Body of pancreas (tissue), 4 donors: ENCODE measurements at places on chromosomes 3 and 15.

DNA sequence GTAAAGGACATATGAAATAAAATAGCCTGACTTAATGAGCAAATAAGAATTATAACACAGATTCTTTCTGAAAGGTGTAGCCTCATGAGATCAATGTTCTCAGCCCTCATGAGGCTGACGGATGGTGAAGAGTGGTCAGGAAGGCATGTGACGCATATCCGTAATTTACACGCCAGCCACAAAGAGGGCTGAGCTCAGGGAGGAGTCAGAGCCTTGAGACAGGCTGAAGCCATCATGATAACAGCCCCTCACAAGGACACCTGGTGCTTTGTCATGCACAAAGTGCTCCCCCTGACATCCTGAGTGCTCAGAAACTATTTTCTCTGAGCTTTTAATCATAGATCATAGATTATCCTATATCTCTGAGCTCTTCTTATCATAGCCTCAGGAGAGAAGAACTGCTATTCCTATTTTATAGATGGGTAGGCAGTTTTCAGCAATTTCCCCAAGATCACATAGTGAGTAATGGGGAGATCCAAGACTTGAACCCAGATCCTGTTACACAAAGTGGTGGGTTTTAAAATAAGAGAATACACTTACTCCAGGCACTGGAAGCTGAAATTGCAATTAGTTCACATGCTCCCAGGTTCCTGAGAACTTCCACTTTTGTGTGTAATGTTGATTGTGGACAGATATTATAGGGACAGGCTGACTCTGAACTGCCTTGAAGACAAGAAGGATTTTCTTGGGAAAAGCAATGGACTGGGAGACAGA, 267.1 kb downstream of the RPLP1 start:
- H3K4me3 ChIP-seq: no peak overlapping the region
- H3K27ac ChIP-seq: no peak overlapping the region
- H3K27me3 ChIP-seq: no peaks in the 10 kb centered on the region
- H3K4me1 ChIP-seq: no peaks in the 10 kb centered on the region
- no peaks in the 10 kb centered on the region for H3K36me3 ChIP-seq

DNA sequence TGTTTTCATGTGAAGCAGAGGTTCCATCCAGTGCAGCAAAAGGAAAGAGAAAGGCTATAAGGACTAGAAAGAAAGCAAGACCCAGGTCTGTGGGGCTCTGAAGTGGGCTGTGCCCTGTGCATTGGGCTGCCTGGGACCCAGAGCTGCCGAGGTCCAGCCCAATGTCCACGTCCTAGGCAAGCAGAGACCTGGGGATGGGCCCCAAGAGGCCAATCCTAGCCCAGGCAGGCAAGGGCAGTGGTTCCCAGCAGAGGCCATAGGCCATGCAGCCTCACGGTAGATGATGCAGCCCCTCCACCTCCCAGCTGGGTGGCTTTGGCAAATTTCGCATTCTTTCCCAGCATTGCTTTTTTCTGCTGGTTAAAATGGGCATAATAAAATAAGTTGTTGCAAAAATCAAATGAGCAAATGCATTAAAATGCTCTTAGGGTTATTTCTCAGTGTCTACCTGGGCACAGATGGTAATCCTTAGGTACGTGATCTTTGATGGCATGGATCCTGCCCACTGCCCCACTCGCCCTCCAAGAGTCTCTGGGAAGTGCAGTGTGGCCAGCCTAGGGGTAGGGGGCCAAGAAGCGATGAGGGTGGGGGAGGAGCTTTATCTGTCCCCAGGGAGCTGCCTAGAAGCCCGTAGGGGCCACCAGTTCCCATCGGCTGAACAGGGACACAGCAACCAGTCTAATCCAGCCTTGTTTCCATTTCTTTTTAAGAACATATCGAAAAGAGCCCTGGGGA, 22.3 kb upstream of the GP9 start:
- H3K4me3 ChIP-seq: no peak overlapping the region
- H3K27ac ChIP-seq: no peak overlapping the region
- no peaks in the 10 kb centered on the region for H3K27me3 ChIP-seq
- no peak for DNase-seq

DNA sequence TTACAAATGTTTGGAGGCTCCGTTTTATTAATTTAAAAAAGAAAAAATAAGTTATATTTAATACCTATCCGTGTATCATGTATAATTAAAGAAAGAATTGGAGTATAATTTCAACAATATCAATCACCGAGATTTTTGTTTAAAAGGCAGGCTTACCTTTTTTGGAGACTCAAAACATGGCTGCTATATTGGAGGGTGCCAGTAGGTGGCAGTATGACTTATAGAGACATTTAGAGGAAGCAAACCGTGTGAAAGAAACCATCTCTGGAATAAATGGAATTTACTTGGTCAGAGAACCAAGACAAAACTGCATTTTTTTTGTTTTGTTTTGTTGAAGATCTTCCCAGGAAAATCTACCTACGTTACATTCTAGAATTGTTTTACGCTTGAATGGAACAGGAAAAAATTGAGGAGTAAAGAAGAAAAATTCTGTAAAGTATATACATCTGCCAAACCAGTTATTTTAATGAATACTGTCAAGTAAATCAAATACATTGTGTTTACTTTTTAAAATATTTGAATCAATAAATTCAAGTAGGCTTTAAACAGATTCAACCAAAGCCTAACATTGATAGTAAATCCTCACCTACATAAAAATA, 802.6 kb upstream of the ALCAM start:
- H3K27ac ChIP-seq: no peak overlapping the region
- H3K4me3 ChIP-seq: no peak overlapping the region
- H3K27me3 ChIP-seq: no peaks in the 10 kb centered on the region
- peak; percentile 50 for DNase-seq

- no peaks in the 10 kb centered on the region for H3K27me3 ChIP-seq
- H3K36me3 ChIP-seq: no peaks in the 10 kb centered on the region
- H3K27ac ChIP-seq: no peak overlapping the region
- peak; percentile 80 for DNase-seq
- no peaks in the 10 kb centered on the region for H3K4me1 ChIP-seq
- no peak overlapping the region for H3K4me3 ChIP-seq
These were observed 10.5 kb upstream of the SLITRK3 start for GRCh38 chr3:165206454-165207266.

DNA sequence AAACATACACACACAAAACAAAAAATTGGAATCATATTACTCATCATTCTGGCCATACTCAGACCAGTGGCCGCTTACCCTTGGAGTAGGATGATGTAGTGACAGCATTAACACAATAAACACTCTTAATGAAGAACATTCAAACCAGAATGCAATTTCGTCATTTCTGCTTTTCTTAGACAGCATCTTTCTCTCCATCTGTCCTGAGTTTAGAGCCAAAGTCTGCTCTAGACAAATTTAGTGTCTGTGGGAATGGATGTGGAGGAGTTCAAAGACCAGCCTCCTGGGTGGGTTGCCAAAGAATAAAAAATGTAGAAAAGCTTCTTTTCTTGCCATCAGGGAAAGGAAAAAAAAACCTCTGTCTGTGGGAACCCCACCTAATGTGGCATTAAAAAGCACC, 212.4 kb upstream of the POU1F1 start:
- H3K36me3 ChIP-seq: no peaks in the 10 kb centered on the region
- no peaks in the 10 kb centered on the region for H3K4me1 ChIP-seq
- no peak overlapping the region for H3K27ac ChIP-seq
- no peaks in the 10 kb centered on the region for H3K27me3 ChIP-seq

GRCh38 chr3:123082370-123083065, 15.7 kb downstream of the PDIA5 start:
- H3K27ac ChIP-seq: no peak overlapping the region
- peaks cover 64% of the 10 kb centered on the region for H3K4me1 ChIP-seq
- no peaks in the 10 kb centered on the region for H3K27me3 ChIP-seq

- H3K36me3 ChIP-seq: no peaks in the 10 kb centered on the region
- DNase-seq: no peak
- no peak overlapping the region for H3K27ac ChIP-seq
- H3K4me3 ChIP-seq: no peak overlapping the region
These were observed 65.1 kb downstream of the MEGF11 start for GRCh38 chr15:66188464-66188863.

DNA sequence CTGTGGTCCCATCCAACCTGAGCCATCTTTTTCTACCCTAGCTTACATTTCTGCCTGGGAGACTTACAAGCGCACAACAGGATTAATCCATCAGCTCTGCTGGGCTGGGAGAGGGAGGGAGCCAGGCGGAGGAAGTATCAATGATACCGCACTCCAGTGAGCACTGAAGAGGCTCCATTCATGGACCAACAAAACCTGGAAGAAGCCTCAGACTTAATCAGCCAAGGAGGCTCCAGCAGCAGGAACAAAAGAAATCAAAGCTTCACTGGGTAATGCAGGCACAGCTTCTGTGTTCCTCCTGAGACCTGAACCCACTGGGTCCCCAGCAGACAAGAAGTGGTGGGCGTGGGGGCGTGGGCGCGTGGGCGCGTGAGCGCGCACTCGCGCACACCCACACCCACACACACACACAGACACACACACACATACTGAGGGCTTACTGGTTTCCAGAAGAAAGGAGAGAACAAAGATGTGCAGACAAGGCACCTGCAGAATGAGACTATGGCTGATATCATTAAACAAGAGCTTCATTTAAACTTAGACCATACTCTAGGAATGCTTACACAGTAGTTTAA, 87.0 kb upstream of the BOC start:
- no peaks in the 10 kb centered on the region for H3K36me3 ChIP-seq
- H3K4me3 ChIP-seq: no peak overlapping the region
- H3K27me3 ChIP-seq: no peaks in the 10 kb centered on the region
- no peak overlapping the region for H3K27ac ChIP-seq
- DNase-seq: no peak

- H3K36me3 ChIP-seq: no peaks in the 10 kb centered on the region
- H3K4me1 ChIP-seq: peaks cover 19% of the 10 kb centered on the region
- H3K27me3 ChIP-seq: peaks cover 5% of the 10 kb centered on the region
- no peak for DNase-seq
These were observed 16.2 kb downstream of the PTH1R start for GRCh38 chr3:46893763-46894162.

- H3K27me3 ChIP-seq: no peaks in the 10 kb centered on the region
- H3K36me3 ChIP-seq: no peaks in the 10 kb centered on the region
- no peak overlapping the region for H3K4me3 ChIP-seq
- no peaks in the 10 kb centered on the region for H3K4me1 ChIP-seq
- no peak for DNase-seq
These were observed 273.0 kb downstream of the DIPK2A start for GRCh38 chr3:144244662-144245061.

DNA sequence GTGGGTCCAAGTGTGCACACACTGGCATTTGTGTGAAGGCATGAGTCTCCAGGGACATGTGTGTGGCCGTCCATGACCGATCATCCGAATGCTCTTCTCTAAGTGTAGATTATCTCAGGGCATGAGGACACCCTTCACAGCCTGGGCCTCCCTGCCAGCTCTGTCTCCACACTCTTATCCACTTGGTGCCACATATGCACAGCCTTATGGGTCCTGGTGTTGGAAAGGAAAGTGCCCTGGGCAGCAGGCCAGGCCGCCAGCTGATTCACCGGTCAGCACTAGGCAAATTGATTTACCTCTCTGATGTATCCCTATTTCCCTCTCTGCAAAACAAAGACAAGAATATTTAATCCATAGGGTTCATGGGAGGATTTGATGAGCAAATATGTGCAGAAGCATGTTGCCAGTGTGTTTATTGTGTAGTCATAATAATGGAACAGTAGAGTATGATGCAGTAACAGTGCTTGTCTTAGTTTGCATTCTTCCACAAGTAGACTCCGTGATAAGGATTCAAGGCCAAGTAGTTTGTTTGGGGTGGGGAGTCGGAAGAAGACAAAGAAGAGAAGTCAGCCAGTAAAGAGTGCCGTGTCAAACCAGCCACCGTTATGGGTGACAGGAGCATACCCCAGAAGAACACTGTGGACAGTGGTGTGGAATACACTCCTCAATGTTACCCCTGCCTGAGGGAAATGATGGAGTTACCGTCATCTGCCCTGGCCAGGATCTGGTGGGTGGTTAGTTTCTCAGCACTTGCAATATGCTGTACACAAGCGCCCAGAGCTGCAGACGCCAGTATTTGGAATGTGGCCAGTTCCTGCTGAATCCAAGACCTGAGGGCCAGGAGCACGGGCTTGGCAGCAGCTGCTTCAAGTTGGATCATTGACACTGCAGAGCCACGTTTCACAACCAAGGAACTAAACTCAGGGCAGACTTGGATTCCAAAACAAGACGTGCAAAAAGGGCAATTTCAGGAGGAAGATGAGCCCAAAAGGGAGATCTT, 85.1 kb downstream of the MTHFS start:
- no peak overlapping the region for H3K4me3 ChIP-seq
- no peak overlapping the region for H3K27ac ChIP-seq
- DNase-seq: peak; percentile 90
- H3K27me3 ChIP-seq: no peaks in the 10 kb centered on the region
- H3K36me3 ChIP-seq: no peaks in the 10 kb centered on the region

DNA sequence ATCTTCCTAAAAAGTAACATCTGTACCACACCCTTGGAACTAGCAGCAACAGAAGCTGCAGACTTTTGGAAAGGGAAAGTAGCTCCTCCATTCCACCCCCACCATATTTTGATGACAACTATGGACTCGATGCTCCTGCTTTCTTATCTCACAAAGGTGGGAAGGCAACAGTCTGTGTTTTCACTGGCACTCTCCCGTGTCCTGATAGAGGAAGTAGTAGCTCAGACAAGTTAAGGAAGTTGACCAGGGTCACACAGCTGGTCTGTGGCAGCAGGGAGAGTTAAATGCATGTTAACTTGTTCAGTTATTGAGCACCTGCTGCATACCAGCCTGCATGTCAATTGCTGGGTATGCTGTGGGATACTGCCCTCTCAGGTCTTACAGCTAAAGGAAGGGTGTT, 33.1 kb downstream of the BHLHE40 start:
- H3K27me3 ChIP-seq: no peaks in the 10 kb centered on the region
- H3K36me3 ChIP-seq: no peaks in the 10 kb centered on the region
- H3K4me1 ChIP-seq: peaks cover 25% of the 10 kb centered on the region
- no peak overlapping the region for H3K27ac ChIP-seq

- H3K27me3 ChIP-seq: no peaks in the 10 kb centered on the region
- no peak overlapping the region for H3K4me3 ChIP-seq
- no peaks in the 10 kb centered on the region for H3K36me3 ChIP-seq
- DNase-seq: no peak
These were observed 3.3 kb upstream of the RAB8B start for GRCh38 chr15:63186065-63186464.

DNA sequence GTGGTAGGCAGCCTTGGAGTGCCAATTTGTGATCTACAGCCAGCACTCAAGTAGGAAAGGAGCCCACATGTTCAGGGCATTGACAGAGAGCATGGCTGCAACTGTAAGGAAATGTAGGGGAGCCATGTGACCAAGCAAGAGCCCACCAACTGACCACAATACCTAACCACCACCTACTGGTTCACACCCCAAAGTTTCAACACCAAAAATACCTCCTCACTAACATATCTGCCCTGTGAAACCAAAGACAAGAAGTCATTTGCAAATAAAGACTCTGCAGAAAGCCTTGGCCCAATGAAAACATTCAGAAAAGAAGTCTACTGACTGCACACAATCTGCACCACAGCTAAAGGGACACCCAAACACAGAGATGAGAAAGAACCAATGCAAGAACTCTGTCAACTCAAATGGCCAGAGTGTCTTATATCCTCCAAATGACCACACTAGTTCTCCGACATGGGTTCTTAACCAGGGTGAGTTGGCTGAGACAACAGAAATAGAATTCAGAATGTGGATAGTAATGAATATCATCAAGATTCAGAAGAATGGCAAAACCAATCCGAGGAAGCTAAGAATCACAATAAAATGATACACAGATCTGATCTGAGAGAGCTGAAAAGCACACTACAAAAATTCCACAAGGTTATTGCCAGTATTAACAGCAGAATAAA, 40.6 kb downstream of the SLC9C1 start:
- H3K4me3 ChIP-seq: no peak overlapping the region
- H3K27me3 ChIP-seq: no peaks in the 10 kb centered on the region
- DNase-seq: no peak
- H3K4me1 ChIP-seq: no peaks in the 10 kb centered on the region

GRCh38 chr15:71278989-71279756, 163.9 kb downstream of the THSD4 start:
- no peaks in the 10 kb centered on the region for H3K36me3 ChIP-seq
- H3K27me3 ChIP-seq: no peaks in the 10 kb centered on the region
- no peak overlapping the region for H3K4me3 ChIP-seq
- peak; percentile 86 for DNase-seq
- peaks cover 27% of the 10 kb centered on the region for H3K4me1 ChIP-seq
